ENCODE measurements at places on chromosomes 1 and 21.

- no peak for DNase-seq
Measured at GRCh38 chr21:33566514-33566913, 22.0 kb downstream of the DONSON start.

- DNase-seq = no peak
Measured at GRCh38 chr1:198359024-198359653, 181.3 kb downstream of the ATP6V1G3 start.

DNA sequence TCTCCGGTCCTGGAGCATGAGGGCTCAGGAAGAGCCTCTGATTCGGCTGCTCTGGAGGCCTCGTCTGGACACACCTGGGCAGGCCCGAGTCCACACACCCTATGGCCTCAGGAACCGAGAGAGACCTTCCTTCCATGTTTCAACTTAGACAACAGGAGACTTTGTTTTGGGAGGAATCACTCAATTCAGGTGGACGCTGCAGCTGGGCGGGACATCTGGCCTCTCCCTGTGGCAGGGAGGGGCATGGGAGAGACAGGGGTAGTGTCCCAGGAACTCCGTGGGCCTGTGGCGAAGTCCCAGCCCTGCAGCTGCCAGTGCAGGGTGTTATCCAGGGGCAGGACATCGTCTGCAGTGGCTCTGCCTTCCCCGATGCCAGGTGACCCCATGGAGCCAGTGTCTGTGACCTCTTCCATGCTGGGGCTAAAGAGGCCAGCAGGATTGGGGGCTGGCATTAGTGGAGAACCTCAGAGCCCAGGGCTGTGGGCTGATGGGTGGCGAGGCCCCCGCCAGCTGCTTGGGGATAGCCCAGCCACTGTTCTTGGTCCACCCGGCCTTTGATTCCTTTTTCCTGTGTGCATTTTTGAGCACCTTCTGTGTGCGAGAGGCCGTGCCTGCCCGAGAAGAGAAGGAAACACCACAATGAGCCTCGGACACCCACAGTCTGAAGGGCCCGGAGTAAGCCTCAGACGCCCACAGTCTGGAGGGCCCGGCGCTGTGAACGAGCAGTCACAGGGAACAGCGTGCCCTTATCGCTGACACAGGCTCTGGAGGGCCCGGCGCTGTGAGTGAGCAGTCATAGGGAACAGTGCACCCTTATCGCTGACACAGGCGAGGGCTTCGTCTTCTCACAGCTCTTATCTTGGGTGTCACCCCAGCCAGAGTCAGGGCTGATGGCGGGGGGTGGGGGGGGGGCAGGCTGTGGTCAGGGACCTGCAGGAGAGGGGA is 6.2 kb downstream of the COL18A1 start:
- DNase-seq = no peak

DNA sequence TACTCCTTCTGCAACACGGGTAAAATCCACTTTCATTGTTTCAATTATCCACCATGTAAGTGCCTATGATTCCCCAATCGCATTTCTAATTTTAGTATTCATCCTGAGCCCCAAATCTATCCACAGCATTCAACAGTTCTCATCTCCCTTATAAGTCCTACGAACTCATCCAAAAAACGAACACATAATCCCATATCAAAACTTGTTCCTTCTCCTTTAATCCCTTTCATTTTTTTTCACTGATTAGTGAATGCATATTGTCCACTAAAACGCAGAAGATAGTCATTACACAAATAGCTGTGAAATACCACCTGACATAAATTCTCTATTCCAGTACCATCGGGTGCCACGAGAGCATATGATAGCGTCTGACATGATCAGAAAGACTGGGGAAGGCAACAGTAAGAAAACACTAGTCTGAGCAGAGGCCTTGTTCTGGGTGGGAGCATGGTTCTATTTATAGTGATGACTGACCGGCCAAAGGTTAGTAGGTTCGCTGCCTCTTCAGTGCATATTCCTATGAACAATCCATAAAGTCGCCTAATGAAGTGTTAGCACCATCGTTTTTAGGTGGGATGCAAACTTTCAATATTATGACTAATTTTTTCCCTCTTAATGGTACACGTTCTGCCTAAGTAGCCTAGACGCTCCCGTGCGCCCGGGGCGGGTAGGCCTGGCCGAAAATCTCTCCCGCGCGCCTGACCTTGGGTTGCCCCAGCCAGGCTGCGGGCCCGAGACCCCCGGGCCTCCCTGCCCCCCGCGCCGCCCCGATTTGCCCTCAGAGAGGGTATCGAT is 648 bp downstream of the ATP5PF start:
- no peak for DNase-seq

DNA sequence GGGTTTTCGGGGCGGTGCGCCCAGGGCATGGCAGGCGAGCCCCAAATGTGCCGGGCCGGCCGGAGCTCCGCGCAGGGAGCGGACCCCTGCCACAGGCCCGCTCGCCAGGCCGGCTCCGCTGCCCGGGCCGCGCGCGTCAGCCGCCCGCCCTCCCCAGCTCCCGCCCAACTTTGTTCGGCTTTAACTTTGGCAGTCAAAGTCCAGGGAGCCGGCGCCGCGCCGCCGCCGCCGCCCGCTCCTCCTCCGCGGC is 488 bp downstream of the SLC35D1 start:
- DNase-seq = peak; percentile 12

DNA sequence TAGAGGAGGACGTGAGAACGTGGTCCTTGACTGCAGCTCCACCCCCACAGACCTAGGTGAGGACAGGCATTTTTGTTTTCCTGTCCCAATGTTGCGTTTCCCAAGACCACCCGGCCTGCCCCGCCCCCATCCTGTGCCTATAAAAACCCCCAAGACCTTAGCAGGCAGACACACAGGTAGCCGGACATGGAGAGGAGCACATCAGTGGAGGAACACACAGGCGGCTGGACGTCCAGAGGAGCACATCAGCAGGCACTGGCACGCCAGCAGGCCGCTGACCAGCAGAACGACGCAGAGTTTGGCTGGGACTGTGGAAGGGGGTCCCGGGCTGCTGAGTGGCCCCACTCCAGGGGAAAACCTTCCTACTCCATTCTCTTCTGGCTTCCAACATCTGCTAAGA is 12.7 kb upstream of the HMGCL start:
- DNase-seq = no peak

GRCh38 chr21:34836103-34836932 is 167.5 kb downstream of the CLIC6 start:
- DNase-seq = no peak

GRCh38 chr1:34019741-34020552 is 145.1 kb downstream of the CSMD2 start:
- DNase-seq = no peak

- DNase-seq = peak; percentile 66
Measured at GRCh38 chr1:155320661-155321617, at the start of gene RUSC1. Gene RUSC1, plus strand, starts transcription at chr1:155320894. Its CDS starts 880 bp downstream, at chr1:155321774.

DNA sequence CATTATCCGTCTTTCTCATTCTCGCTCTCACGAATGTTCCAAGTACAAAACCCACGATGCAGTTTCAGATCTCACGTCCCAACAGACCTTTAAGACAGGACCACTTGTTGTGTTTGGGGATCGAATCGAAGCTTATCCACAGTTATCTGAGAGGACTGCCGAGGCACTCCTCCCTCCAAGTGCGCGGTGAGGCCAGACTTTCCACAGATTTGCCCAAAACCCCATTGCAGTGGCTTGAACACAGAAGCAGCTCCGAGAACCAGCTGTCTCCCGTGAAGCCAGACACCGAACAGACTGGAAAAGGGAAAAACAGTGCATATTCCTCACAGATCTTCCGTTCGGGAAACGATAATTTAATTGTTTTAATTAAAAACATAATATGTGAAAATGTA is 46.5 kb upstream of the COL6A2 start:
- no peak for DNase-seq

GRCh38 chr1:30101487-30102227 is 621.7 kb downstream of the MATN1 start:
- DNase-seq = no peak

GRCh38 chr1:156744786-156745419 is 4.0 kb upstream of the MRPL24 start:
- no peak for DNase-seq
